ENCODE measurements at places on chromosomes 11 and 22. TPM values are rescaled to one million over a fixed set of nuclear protein-coding genes. Genes with fewer than 3 reads are reported as not detected.

Gene SLC6A5
- not detected for total RNA-seq

Gene LDLRAD3
- 39.1 TPM for total RNA-seq

Gene BAIAP2L2
- not detected for total RNA-seq

Gene TMA7B
- 0.52 TPM for total RNA-seq

Gene NAALAD2
- total RNA-seq = 4.2 TPM

Gene NAALADL1
- 8.4 TPM for total RNA-seq

Gene GAL
- total RNA-seq = 1.0 TPM

Gene CCDC73
- total RNA-seq = not detected

Gene CSTF3
- total RNA-seq = 50.6 TPM

Gene FBLN1
- 105 TPM for total RNA-seq

Gene MIOX
- total RNA-seq = not detected

Gene ART1
- total RNA-seq = 2.1 TPM

Gene INPP5J
- total RNA-seq = not detected

Gene CARNS1
- 17.2 TPM for total RNA-seq

Gene RFPL3
- not detected for total RNA-seq

Gene SEPTIN3
- 0.52 TPM for total RNA-seq

Gene SCT
- total RNA-seq = 74.6 TPM

Gene PGR
- total RNA-seq = not detected

Gene GAL3ST3
- total RNA-seq = under 0.01 TPM

Gene OAF
- 13.6 TPM for total RNA-seq

Gene TSSK2
- not detected for total RNA-seq

Gene PYGM
- 291 TPM for total RNA-seq

Gene DRICH1
- total RNA-seq = 0.52 TPM

Gene MISFA
- total RNA-seq = not detected

Gene OR10AG1
- not detected for total RNA-seq
